ENCODE measurements at places on chromosomes 4 and X.

DNA sequence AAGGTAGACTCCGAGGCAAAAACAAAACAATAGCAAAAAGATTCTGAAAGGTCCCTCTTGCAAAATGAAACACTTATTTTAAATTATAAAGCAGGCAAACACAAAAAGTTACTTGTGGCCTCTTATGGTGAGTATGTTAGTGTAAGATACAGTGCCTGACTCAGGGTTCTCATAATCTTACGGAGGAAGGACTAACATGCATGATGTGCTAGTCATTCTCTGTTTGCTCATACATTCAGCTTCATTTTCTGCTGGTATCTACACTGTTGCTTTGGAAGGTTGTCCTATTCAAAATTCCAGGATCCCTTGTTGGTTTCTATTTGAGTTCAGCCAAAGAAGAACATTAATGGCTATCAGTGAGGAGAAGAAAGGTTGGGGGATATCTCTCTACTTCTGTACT is 249.1 kb upstream of the FAM47A start:
- no peak for DNase-seq

DNA sequence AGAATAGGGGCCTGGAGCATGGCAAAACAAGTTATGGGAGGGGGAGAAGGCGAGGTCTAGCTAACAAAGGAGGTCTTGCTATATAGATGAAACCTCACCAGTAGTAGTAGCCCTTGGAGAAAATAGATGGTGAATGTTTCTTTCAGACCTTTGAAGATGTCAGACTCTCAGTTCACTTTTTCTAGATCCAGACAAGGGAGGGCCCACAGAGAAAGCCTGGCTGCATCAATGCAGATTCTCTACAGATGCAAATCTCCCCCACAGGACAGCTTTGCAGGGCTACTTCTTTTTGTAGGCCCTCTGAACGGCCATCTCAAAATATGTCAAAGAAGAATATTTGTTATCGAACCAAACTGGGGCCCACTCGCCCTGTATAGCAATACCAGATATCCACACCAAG is 159.7 kb downstream of the ANK2 start:
- DNase-seq = no peak

DNA sequence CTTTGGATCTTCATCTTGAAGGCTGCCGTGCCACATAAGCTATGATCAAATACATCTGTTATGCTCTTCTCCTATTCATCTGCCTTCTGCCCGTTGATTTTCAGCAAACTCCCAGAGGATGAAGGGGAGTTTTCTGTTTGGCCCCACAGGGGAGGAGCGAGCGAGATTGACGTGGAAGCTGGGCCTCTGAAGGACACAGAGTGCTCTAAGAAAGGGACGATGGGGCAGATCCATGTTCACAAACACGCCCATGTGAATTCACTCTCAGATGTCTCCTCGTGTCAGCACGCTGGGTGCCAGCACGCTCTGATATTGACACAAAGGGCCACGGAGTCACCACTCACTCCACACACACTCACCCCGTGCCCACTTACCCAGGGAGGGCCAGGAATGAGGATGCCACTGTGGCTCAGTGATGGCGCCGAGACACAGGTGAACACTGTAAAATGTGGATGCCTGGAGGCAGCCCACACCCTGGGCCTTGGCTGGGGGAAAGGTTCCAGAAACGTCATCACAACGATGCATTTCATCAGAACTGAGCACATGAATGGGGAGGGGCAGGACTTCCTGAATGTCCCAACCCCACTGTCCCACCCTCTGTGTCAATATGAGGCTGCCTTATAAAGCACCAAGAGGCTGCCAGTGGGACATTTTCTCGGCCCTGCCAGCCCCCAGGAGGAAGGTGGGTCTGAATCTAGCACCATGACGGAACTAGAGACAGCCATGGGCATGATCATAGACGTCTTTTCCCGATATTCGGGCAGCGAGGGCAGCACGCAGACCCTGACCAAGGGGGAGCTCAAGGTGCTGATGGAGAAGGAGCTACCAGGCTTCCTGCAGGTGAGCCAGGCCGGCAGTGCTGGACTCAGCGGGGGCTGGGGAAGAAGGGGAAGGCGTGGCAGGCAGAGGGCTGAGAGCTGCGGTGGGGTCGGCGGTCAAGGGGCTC is at the start of gene S100P:
Gene S100P (plus strand): TSS at position 648 of the 946 bp plus-strand sequence. CDS start 55 bp downstream, at position 703.
- DNase-seq = no peak

DNA sequence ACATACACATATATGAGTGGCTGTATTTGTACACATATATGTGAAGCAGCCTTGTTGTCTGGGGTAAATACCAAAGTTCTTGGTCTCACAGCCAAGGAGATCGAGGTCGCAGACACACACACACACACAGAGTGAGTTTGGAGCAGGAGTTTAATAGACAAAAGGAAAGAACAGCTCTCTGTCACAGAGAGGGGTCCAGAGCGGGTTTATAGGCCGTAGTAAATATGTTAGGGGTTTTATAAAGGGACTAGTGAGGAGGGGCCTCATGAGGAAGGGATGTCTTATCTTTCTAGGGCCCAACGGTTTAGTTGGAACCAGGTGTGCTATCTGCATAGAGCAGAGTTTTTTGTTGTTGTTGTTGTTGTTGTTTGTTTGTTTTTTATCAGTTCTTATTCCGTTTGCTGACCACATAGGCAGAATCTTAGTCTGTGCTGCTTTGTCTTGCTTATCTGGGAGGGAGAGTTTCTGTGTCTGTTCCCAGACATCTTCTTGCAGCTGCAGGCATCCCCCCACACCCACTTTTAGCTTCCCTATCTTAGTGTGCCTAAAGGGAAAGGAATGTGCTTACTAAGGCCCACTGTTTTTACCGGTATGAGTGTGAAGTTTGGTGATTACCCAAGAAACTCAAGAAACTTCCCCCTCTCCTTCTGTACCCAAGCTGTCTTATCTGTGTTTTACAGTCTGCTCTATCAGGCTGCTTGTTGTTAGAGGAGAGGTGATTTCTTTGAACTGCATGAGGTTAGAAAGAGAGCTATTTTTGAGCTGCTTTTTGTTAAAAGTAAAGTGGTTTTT is 91.9 kb downstream of the TENT5D start:
- no peak for DNase-seq

- DNase-seq = no peak
Observed at GRCh38 chrX:22220941-22221340, 51.8 kb upstream of the CBLL2 start.

GRCh38 chrX:151902813-151903591 is 9.7 kb upstream of the MAGEA4 start:
- no peak for DNase-seq

DNA sequence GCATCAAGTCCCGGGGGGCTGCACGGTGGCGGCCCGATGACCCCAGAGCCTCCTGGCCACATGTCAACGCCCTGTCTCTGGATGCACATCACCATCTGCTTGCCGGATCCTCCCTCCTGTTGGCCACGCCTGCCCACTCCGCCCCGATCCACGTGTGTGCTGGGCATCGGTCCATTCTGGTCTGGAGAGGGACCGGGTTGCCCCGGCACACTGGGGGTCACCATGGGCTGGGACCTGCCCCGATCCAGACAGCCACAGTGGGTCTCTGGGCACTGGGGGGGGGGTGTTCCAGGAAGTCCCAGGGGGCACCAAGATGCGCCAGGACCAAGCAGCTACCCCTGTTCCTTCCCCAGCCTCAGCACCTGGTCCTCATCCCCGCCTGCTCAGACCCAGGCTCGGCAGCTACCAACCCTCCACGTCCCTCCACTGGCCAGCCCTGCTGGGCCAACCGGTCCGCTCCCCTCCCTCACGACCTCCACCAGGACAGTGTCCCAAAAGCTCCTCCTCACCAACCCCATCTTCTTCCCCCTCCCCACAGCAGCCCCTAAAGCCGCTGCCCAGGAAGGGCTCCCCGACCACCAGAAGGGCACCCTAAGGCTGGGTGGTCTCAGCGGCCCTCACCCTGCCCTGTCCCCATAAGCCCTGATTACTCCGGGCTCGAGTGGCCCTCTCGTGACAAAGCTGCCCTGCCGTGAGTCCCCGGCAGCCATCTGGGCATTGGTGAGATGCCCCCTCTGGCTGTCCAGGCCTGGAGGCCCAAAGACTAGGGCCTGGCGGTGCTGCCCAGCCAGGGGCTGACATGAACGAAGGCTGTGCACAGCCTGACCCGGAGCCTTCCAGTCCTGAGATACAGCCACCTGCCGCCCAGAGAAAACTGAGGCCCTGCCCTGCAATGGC is 4.6 kb downstream of the CTBP1 start:
- no peak for DNase-seq

GRCh38 chrX:145825896-145826295 is 8.3 kb downstream of the SLITRK2 start:
- no peak for DNase-seq

DNA sequence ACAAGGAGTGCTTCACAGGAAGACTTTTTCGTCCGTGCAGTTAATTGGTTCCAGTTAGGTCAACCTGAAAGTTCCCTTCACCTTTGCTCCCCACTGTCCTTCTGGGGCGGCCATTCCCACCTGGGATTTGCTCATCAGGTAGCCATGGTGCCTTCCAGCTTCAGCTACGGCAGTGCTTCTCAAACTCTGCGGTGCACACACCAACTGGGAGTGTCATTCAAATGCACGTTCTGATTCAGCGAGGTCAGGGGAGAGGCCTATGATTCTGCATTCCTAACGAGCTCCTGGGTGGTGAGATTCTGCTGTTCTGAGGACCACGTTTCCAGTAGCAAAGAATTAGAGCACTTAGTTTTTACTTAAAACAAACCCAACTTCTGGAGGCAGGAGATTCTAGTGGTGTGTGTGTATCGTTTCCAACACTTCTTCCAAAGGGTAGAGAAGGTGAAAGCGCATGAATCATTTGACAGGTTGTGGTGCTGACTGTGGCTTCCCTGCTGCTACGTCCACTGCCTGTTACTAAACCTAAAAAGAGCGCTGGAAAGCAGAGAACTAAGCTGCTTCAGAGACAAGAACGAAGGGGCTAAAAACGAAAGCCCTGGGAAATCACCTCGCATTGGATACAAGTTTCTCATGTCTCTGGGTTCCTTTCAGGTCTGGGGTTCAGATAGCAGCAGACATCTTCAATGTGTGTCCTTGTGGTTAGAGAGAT is 4.7 kb upstream of the HELT start:
- no peak for DNase-seq

GRCh38 chr4:123340381-123340701 is 56.3 kb upstream of the SPRY1 start:
- no peak for DNase-seq

DNA sequence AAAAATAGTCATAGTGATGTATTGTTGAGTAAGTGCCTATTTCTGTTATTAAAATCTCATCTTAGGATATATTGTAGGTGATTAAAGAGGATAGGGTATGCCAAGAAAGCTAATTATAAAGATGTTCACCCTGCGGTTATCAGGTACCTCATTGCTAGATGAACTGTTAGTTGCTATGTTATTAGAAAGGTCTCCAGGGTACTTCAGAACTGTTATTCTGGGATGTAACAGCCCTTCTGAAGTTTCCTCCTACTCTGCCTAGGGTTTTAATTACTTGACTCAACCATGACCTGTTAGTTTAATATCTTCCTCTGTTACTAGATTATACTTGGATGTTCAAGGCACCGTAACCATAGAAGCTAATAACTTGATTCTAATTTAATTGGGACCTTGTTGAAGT is 15.4 kb downstream of the TMPRSS11E start:
- DNase-seq = no peak

All from activated CD8-positive, alpha-beta memory T cell treated with anti-CD3 and anti-CD28 coated beads, Interleukin-2, amount 50 U/mL, for 48 hours (primary cell).